Mesenteric fat pad (tissue), 1 donor: ENCODE measurements at places on chromosomes 1 and 21. TPM values are rescaled to one million over a fixed set of nuclear protein-coding genes. Genes with fewer than 3 reads are reported as not detected.

The TMEM79 gene
- total RNA-seq, result 1.8 TPM

The KIF26B gene
- total RNA-seq, result 0.32 TPM

The CXADR gene
- 0.74 TPM for total RNA-seq

The MROH7 gene
- total RNA-seq, result 2.4 TPM

The FABP3 gene
- total RNA-seq, result 9.1 TPM

The KIF21B gene
- 2.8 TPM for total RNA-seq
